ENCODE measurements at places on chromosomes 5 and 9. TPM values are rescaled to one million over a fixed set of nuclear protein-coding genes. Genes with fewer than 3 reads are reported as not detected.

The WDR38 gene
- not detected for total RNA-seq

The SLC4A9 gene
- not detected for total RNA-seq

The ACTBL2 gene
- total RNA-seq = 0.47 TPM

The PCDHGB4 gene
- total RNA-seq = 10.2 TPM

The OBP2B gene
- total RNA-seq = not detected

The GNG10 gene
- total RNA-seq = 72.0 TPM

The FAM81B gene
- not detected for total RNA-seq

The WWC1 gene
- total RNA-seq = 48.7 TPM

The SLC25A48 gene
- 1.4 TPM for total RNA-seq

The LCN15 gene
- not detected for total RNA-seq

The SLC45A2 gene
- not detected for total RNA-seq

Data from HT1080 (cell line).